CD4-positive, alpha-beta T cell (primary cell): ENCODE measurements at places on chromosomes 2 and 18. TPM values are rescaled to one million over a fixed set of nuclear protein-coding genes. Genes with fewer than 3 reads are reported as not detected.

The ALPP gene
- not detected for total RNA-seq

The UCN gene
- 2.3 TPM for total RNA-seq

The MAL gene
- 102 TPM for total RNA-seq

The BOLA3 gene
- total RNA-seq: 12.9 TPM

The DAPL1 gene
- not detected for total RNA-seq

The STK39 gene
- total RNA-seq: 9.5 TPM

The TXNDC2 gene
- total RNA-seq: not detected

GRCh38 chr2:65436824-65437221, 4.4 kb upstream of the SPRED2 start:
- no peak for DNase-seq

- DNase-seq: no peak
Measured at GRCh38 chr2:3110994-3111666, 266.5 kb downstream of the EIPR1 start.

GRCh38 chr2:166373539-166373938, 2.2 kb downstream of the SCN9A start:
- DNase-seq: no peak

GRCh38 chr2:216243026-216243425, 129.3 kb downstream of the MARCHF4 start:
- no peak for DNase-seq

- no peak for DNase-seq
Measured at GRCh38 chr2:30666266-30666874, 140.9 kb downstream of the CAPN13 start.

DNA sequence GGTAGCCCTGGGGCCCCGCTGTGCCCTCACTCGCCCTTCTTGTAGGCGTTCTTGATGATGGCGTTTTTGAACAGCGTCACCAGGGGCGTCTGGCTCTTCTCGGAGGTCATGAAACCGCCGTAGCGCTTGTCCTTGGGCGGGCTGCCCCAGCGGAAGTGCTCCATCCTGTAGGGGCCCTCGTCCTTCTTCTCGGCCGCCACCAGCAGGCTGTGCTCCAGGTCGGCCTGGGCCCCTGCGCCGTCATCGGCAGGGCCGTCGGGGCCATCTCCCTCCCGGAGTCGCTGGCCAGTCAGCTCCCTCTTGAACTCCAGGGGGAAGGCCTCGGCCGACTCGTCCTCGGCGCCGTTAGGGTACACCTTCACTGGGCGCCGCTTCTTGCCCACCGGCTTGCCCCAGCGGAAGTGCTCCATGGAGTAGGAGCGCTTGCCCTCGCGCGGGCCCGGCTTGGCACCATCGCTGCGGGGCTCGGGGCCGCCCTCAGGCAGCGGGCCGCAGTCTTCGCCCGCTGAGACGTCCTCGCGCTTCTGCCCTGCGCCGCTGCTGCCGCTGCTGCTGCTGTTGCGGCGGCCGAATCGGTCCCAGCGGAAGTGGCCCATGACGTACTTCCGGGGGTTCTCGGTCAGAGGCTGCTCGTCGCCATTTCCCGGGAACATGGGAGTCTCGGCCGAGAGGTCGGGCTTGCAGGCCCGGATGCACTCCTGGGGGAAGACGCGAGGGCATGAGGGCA, 7.2 kb downstream of the POMC start:
- peak; percentile 56 for DNase-seq

DNA sequence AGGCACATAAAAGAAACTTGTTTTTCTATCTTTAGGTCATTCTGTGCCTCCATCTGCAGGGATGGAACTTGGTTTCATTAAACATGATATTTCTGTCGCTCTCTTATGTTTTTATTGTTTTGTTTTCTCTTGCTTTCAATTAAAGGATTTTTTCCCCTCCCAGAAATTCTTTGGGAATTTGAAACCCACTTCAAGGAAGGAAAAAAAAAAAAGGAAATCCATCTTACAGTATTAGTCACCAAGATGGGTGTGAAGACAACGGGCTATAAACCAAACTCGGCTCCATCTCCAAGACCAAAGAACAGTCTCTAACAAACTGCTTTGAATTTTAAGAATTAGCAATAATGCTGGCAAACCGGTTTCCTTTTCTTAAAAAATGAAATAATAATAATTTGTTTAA, 244.1 kb downstream of the BCL11A start:
- no peak for DNase-seq

GRCh38 chr2:19955544-19956422, 34.1 kb downstream of the WDR35 start:
- DNase-seq: peak; percentile 9

DNA sequence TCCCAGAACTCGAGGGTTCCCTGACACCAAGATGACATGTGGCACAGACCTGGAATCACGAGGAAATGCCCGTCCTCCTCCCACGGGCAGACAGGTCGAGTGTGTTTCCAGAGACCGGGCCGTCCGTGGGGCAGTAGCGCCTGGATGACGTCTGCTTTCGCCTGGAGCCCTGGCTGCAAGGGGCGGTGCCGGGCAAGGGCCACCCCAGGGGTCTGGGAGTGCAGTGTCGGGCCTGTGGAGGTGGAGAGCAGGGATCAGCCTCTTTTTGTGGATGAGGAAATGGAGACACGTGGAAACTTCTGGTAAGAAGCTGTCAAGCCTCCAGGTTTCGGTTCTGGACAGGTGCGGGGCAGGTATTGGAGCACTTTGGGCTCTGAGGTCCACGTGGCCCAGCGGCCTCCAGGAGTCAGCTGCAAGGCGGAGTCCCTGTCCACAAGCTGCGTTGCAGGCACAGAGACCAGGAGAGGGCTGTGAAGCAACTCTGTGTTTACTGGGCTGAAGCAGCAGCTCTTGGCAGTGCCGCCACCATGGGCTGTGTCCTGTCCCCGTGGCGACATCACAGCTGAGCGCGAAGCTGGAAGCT, 25.6 kb downstream of the NFATC1 start:
- DNase-seq: no peak

DNA sequence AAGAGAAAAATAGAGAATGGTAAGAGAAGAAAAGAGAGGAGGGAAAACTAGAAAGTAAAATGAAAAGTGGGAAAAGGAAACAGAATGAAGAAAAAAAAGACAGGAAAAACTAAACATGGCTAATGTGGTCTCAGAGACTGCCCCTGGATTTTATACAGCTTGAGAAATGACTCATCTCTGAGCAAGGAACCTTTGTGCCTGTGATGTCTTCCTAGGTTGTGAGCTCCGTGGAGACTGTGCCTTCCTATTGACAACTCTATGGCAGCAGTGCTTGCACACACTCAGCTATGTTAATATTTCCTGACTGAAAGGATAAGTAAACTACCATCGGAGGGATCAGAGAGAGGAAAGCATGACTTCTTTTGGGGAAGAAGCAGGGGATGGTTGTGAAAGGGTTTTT, 203.8 kb downstream of the RDH14 start:
- DNase-seq: no peak

DNA sequence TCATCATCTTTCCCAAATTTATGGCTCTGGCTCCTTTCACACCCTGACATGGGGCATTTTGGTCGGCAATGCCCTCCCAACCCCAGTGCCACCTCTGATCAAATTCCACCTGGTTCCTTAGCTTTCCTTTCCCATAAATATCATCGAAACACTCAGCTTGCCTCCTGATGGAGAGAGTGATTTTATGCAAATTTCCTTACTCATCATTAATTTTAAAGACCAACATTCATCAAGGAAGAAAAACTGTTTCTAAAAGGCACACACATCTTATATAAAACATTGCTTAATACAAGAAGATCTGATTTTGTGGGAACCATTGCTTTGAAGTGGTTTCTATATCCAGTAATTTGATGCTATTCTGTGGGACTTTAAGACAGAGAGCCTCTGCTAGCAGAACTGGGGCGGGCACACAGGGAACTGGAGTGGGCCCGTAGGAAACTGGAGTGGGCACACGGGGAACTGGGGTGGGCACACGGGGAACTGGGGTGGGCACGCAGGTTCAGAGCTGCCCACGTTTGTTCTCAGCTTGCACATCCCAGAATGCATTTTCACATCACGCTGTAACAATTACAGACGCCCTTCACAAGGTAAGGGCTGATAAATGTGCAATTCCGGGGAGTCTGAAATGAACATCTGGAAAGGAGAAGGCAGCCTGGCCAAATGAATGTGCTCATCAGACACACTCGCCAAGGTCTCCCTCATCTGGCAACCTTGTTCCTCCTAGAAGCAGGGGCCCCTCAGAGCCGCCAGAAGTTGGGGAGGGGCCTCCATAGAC, 174.2 kb downstream of the RTP5 start:
- DNase-seq: no peak

GRCh38 chr2:26574066-26574899, 66.9 kb downstream of the CIB4 start:
- no peak for DNase-seq
